Daoy (cell line): ENCODE measurements at places on chromosomes 5 and 9. TPM values are rescaled to one million over a fixed set of nuclear protein-coding genes. Genes with fewer than 3 reads are reported as not detected.

Gene C5orf46
- 2.6 TPM in 1 of 2 replicates, not detected in the other for total RNA-seq

GRCh38 chr5:112762113-112762810, 24.6 kb downstream of the APC start:
- DNase-seq: no peak

GRCh38 chr5:14417792-14418765, 163.5 kb upstream of the OTULINL start:
- no peak for DNase-seq

Gene ANGPTL2
- 12.4 and 18.6 TPM in 2 replicates for total RNA-seq

DNA sequence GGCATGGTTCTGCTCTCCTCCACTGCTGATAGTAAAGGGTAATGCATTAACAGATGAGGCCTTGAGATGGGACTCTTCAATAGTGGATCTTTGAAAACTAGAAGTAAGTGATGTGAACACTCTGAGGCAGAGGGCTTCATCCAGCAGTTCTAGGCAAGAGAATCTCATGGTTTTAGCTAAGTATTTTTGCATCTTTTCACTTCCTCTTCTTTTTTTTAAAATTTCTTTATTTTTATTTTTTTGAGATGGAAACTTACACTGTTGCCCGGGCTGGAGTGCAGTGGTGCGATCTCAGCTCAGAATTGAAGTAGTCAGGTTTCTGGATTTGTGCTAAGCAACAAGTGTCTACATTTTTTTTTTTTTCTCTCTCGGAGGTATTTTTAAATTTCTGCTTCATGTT, 101.9 kb downstream of the MTRR start:
- no peak for DNase-seq

DNA sequence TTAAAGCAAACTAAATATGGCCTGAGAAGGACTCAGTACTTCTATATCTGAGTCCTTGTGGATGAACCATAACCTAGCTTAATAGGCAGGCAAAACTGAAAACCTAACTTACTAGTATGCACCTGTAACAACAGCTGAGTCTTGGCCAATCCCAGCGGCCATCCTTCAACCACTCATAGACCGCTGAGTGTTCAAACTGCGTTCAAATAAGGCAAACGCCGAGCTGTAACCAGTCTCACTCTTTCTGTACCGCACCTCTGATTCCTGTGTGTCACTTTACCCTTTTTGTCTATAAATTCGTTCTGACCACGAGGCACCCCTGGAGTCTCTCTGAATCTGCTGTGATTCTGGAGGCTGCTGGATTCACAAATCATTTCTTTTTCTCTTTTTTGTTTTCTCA, 170.5 kb downstream of the COL23A1 start:
- DNase-seq: no peak
